ENCODE measurements at places on chromosomes 7 and 10.

DNA sequence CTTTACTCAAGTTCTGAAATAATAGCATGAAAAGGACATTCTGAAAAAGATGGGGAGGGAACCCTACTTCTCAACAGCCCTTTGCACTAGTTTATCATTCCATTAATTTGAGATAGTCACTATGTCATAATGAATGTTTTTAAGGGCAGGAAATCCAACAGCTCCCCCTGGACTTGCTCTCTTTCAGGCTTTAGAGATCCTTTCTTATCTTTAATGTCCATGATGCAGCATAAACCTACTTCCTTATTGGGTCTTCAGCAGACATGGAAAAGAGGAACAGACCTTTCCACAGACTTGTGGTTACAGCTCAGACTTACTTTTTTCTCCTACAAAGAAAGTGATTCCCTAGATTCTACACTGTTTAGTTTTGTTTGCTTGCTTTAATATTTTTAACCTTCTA, 87.3 kb downstream of the IDE start:
- H3K36me3 ChIP-seq: peaks cover 32% of the 10 kb centered on the region
- H3K27me3 ChIP-seq: no peaks in the 10 kb centered on the region
- H3K4me1 ChIP-seq: no peaks in the 10 kb centered on the region

GRCh38 chr7:44401692-44402091, 76.3 kb upstream of the CAMK2B start:
- no peaks in the 10 kb centered on the region for H3K27me3 ChIP-seq
- DNase-seq: no peak
- no peak overlapping the region for H3K4me3 ChIP-seq
- peaks cover 32% of the 10 kb centered on the region for H3K36me3 ChIP-seq
- peaks cover 43% of the 10 kb centered on the region for H3K4me1 ChIP-seq

DNA sequence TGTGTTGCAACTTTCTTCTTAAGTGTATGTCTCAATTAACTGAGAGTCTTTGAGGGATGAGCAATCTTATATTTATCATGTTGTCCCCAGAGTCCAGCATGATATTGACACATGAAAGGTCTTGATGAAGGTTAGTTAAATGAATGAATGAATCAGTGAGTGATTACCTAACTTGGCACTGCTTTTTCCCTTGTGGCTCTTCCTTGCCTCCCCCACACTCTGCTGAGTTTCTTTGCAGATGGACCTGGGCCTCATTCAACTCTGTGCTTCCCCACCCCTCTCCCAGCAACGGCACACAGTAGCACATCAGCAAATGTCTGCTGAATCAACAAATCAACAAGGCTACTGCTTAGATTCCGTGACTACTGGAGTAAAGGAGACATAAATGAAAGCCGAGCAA, 235.1 kb upstream of the CXCL12 start:
- H3K27me3 ChIP-seq: no peaks in the 10 kb centered on the region
- H3K4me1 ChIP-seq: no peaks in the 10 kb centered on the region
- no peaks in the 10 kb centered on the region for H3K36me3 ChIP-seq
- no peak overlapping the region for H3K4me3 ChIP-seq

DNA sequence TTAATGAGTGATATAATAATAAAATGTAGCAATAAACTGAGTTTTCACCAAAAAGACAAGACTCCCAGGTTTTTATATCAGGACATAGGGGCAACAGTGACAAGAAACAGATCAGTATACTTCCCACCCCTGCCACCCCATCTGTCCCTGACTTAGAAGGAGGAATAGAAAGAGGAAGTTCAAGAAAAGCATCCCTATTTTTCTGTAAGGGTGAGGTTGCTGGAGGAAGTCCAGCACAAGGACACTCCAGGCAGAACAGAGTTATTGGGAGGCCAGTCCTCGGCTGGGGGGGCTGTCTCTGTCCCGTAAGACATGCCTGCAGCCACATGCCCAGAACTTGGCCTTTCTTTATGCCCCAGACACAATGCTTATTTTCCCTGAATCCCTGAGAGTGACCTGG, 16.5 kb upstream of the TLX1 start:
- no peaks in the 10 kb centered on the region for H3K4me1 ChIP-seq
- H3K27ac ChIP-seq: no peak overlapping the region
- no peak for DNase-seq

DNA sequence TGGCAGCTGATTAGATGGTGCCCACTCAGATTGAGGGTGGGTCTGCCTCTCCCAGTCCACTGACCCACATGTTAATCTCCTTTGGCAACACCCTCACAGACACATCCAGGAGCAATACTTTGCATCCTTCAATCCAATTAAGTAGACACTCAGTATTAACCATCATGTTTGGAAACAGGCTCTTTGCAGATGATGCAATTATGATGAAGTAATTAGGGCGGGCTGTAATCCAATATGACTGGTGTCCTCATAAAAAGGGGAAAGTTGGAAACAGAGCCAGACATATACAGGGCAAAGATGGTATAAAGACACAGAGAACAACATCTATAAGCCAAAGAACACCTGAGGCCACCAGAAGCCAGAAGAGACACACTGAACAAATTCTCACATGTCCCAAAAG, 658.6 kb downstream of the CCSER2 start:
- no peak for DNase-seq
- no peaks in the 10 kb centered on the region for H3K36me3 ChIP-seq
- no peak overlapping the region for H3K27ac ChIP-seq
- H3K4me1 ChIP-seq: no peaks in the 10 kb centered on the region

DNA sequence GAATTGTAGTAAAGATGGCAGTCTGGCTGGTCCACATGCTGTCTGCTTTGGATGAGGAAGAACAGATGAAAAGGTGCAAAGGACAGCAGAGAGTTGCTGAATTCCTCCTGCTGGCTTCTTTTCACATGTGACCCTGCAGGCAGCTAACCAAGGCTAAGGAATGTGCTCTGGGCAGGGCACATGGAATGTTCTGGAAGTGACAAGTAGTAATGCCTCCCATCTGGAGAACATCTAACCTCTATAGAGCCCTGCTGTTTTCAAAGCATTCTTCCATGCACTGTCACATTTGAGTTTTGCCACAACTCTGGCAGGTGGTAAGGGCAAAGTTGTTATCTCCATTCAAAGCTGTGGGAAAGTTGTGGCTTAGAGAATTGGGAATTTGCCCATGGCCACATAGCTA, 208.8 kb downstream of the STK31 start:
- H3K4me3 ChIP-seq: no peak overlapping the region
- DNase-seq: peak; percentile 71
- H3K27me3 ChIP-seq: no peaks in the 10 kb centered on the region
- no peaks in the 10 kb centered on the region for H3K36me3 ChIP-seq
- H3K27ac ChIP-seq: peak overlapping the region; percentile 24

GRCh38 chr7:92447345-92448204, at the start of gene GATAD1:
Gene GATAD1, plus strand, starts transcription at chr7:92447482. Its CDS starts 248 bp downstream, at chr7:92447730.
- peak within 1 kb of the TSS; percentile 81 for H3K4me3 ChIP-seq
- no peaks in the 10 kb centered on the region for H3K27me3 ChIP-seq
- DNase-seq: peak; percentile 96
- H3K27ac ChIP-seq: peak within 1 kb of the TSS; percentile 92

DNA sequence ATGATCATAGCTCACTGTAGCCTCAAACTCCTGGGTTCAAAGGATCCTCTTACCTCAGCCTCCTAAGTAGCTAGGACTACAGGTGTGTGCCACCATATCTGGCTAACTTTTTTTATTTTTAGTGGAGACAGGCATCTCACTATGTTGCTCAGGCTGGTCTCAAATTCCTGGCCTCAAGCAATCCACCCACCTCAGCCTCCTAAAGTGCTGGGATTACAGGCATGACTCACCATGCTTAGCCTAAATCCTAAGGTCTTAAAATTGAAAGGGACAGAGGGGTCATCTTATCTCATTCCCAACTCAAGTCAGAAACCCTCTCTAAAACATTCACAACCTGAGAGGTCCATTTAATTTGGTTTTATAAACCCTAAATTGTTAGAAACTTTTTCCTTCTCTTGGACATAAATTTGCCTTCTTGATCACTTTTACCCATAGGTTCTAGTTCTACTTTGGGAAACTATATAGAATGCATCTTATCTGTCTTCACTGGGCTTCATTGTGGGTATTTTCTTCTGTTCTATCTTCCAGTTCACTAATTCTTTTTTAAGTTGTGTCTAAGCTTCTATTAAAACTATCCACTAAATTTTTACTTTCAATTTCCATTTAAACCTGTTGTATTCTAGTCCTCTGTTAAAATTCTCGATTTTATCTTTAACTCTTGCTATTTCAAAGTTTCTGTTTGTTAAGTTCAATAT, 183.4 kb upstream of the KAT6B start:
- no peak for DNase-seq
- H3K27me3 ChIP-seq: no peaks in the 10 kb centered on the region
- H3K36me3 ChIP-seq: no peaks in the 10 kb centered on the region
- no peak overlapping the region for H3K4me3 ChIP-seq

- H3K27me3 ChIP-seq: peaks cover 19% of the 10 kb centered on the region
- no peak for DNase-seq
- H3K27ac ChIP-seq: no peak overlapping the region
- no peaks in the 10 kb centered on the region for H3K36me3 ChIP-seq
These were observed 73.3 kb upstream of the NKX6-2 start for GRCh38 chr10:132859084-132859855.

- H3K4me3 ChIP-seq: no peak overlapping the region
- no peaks in the 10 kb centered on the region for H3K4me1 ChIP-seq
- H3K27me3 ChIP-seq: no peaks in the 10 kb centered on the region
- no peak overlapping the region for H3K27ac ChIP-seq
- no peak for DNase-seq
These were observed 105.0 kb downstream of the TES start for GRCh38 chr7:116315293-116315692.

GRCh38 chr7:80027611-80028173, 106.9 kb upstream of the GNAI1 start:
- no peak for DNase-seq
- H3K4me1 ChIP-seq: no peaks in the 10 kb centered on the region
- H3K27me3 ChIP-seq: no peaks in the 10 kb centered on the region
- H3K4me3 ChIP-seq: no peak overlapping the region
